CD8-positive, alpha-beta T cell (primary cell): ENCODE measurements at places on chromosomes 7 and 10.

DNA sequence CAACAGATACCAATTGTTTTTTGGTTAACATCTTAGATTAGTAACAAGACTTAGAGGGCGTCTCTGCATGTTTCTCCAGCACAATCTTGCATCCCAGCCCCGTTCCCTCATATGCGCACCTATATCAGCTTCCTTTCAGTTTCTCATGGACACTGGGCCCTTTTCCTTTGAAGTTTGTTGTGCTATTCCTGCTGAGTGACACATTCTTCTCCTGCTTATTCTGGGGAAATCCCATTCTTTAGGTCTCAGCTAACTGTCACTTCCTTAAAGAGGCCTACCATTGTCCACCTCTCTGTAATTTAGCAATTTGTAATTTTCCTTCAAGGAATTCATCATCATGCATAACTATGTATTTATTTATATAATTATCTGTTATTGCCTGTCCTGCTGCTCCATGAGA lies 110.3 kb upstream of the STEAP1B start:
- no peak for DNase-seq

DNA sequence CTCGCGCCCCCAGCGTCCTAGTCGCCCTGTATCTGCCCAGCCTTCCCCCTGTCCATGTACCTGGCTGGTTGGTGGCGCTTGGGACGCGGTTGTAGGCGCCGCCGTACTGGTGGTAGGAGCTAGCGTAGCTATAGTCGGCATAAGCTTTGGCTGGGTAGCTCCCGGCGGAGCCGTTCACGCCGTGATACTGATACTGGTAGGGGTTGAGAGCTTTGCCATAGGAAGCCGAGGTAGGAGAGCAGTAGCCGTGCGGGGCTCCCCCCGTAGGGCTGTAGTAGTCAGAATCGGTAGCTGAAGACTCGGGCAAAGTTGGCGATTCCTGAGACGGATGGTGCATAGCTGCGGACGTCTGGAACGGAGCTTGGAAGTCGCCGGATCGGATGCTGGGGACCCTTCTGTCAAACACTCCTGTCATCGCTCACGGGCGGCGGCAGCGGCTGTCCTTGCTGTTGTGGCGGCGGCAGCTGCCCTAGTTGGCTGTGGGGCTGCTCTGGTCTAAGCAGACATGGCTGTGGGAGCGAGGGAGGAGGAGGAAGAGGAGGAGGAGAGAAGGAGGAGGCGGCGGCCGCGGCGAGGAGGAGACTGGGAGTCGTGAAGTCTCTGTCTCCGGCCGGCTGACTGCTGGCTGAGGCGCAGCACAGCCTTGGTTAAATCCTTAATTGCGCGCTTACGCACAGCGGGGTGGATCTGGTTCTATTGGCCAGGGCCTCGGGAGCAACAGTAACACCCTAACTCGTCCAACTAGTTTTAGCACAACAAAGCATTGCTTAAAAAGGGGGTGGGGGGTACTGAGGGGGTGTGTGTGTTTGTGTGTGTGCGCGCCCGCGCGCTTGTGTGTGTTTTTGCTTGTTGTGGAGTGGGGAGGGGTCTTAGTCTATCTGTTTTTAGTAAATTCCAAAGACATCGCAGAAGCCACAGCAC lies at the start of gene DLX5:
Gene DLX5, minus strand, starts transcription at position 623 of the 921 bp plus-strand sequence. Its CDS starts 208 bp downstream, at position 415.
- DNase-seq: no peak

DNA sequence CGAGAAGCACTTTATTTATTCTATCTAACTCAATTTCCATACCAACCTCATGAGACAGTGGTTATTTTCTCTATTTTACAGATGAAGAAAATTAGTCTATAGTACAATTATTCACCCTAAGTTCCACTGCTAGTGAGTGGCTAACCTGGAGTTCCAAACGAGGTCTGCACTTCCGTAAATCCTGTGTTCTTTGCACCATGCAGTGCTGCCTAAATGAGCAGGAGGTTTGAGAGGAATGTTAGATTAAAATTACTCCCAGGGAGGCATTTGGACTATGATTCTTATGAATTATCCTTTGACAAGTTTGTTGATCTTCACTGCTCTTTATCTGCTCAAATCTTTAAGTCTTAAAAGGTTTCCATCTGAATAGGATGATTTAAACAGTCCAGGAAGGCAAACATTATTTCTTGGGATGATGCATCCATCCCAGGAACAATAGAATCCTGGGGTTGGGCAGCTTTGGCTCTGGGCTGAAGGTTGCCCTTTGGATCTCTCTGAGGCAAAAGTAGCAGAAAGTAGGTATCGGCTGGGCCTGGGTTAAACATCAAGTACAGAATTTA lies 400.8 kb downstream of the REEP3 start:
- DNase-seq: no peak

GRCh38 chr10:2777666-2778355 lies 289.5 kb upstream of the PFKP start:
- no peak for DNase-seq

GRCh38 chr7:139647814-139648390 lies 124.4 kb downstream of the CLEC2L start:
- no peak for DNase-seq

DNA sequence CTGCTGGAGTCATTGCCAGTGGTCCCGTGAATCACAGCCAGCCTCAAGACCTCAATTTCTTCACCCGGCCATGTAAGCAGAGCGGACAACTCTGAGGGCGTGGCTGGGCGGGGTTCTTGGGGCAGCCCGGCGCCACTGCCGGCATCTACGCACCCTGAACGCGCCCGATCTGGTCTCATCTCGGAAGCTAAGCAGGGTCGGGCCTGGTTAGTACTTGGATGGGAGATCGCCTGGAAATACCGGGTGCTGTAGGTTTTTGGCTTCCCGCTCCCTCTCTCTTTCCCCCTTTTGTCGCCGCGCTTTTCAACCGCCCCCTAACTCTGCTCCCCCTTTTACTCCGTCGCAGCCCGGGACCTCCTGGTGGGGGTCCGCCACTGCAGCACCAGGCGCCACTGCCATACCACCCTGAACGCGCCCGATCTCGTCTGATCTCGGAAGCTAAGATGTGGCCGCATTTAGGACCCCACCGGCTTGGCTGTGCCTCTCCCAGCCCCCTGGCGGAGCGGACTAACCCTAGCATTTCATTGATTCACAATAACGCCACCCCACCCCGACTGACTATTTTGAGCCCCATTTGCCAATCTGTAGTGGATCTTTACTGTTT lies 25.3 kb downstream of the GARIN1A start:
- peak; percentile 48 for DNase-seq

DNA sequence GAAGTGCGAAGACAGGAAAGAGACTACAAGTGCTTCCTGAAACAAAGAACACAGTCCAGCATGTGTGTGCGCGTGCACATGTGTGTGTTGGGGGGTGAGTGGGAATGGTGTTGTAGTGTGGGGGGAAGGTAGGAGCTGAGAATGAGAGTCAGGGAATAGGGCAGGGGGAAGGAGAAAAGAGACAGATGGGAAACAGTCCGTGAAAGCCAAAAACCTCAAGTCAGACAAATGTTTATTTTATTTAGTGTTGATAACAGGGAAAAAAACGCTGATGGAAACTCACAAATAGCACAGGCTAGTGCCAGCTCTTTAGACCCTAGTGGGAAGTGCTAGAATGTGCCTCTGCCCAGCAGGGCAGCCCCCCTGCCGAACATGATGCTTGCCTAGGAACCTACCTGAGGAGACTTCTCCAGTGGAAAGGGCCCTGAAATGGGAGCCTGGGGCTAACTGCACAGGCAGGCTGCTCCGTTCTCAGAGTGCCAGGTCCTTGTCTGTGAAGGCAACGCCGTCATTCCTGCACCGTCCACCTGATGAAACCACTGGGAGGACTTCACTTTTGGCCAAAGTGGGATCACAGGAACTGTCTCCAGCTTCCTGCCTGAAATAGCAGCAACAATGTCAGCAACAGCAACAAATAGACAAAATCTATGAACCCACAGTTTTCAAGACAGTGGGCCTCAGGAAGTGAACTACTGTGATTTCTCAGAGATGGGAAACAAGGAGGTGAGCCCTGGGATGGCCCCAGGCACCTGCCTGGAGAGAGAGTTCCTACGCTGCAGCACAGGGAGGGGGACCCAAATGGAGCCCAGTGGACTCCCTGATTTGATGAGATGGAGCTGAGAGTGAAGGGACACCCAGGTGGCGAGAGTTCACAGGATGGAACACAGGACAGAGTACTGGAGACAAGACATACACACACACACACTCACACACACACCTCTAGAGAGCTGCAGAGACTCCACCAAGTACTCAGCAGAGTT lies 379.7 kb downstream of the RPS24 start:
- DNase-seq: no peak

- DNase-seq: no peak
Measured at GRCh38 chr10:48533951-48534720, 70.7 kb downstream of the ARHGAP22 start.

DNA sequence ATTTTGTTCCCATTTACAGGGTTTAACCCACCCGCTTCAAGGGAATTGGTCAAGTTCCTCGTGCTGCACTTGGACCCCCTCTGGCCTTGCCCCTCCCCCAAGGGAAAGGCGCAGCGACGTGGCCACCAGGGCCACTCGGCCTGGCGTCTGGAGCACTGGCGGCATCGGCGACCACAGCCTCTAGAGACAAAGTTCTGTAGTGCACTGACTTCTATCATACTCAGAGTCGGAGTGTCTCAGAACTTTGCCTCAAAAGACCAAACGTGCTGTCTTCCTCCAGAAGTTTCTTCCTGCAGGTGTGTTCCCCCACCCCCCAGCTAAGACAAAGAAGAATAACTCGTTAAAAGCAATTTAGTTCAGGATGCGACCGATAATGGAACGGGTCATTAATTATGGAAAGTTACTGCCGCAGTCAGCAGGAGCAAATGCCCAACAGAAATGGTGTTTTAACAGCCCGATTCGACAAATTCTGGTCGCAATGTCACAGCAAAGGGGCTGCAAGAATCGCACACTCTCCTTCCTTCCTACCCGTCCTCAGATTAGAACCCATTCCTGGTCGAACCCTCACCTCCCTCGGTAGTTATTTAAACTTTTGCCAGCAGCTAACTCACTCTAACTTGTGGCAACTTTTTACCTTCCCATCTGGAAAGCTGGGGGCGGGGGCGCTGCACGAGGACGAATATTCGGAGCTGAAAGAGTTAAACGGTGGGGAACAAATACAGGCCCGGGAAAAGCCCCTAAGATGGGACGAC lies 202.1 kb upstream of the NFE2L3 start:
- DNase-seq: no peak

DNA sequence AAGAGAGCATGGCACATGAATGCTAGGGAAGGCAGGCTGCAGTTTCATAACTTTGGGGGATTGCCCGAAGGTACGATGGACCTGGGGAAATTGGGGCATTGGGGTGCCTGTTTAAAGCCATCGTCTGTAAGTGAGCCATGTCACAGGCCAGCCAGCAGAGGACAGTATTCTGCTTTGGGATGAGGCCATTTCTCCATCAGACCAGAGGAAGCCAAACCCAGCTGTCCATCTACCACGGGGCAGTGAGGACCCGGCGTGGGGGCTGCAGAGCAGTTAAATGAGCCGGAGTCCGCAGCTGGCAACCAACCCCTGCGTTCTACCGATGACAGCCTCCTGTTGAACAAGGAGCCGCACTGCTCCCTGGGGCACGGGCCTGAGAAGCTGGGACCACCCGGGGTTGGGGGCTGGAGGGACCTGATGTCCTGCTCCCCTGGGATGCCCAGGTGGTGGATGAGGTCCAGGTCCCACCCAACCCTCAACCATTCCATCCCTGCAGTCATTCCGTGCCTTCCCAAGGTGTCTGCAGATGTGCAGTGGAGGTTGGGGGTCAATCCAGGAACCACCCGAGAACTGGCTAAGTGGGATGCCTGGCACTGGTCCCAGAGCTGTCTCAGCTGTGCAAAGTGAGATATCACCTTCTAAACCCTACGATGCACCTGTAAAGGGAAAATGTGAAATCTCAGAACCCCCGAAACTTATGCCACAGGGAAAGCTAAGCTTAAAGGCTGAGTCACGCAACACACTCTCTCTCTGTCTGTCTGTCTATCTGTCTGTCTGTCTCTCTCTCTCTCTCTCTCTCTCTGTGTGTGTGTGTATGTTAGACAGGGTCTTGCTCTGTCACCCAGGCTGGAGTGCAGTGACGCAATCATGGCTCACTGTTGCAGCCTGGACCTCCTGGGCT lies 12.1 kb upstream of the RHBDD2 start:
- peak; percentile 73 for DNase-seq

GRCh38 chr7:14275356-14275755 lies 285.9 kb upstream of the ETV1 start:
- DNase-seq: no peak

- no peak for DNase-seq
Measured at GRCh38 chr10:65346466-65346865, 1579.4 kb upstream of the LRRTM3 start.

DNA sequence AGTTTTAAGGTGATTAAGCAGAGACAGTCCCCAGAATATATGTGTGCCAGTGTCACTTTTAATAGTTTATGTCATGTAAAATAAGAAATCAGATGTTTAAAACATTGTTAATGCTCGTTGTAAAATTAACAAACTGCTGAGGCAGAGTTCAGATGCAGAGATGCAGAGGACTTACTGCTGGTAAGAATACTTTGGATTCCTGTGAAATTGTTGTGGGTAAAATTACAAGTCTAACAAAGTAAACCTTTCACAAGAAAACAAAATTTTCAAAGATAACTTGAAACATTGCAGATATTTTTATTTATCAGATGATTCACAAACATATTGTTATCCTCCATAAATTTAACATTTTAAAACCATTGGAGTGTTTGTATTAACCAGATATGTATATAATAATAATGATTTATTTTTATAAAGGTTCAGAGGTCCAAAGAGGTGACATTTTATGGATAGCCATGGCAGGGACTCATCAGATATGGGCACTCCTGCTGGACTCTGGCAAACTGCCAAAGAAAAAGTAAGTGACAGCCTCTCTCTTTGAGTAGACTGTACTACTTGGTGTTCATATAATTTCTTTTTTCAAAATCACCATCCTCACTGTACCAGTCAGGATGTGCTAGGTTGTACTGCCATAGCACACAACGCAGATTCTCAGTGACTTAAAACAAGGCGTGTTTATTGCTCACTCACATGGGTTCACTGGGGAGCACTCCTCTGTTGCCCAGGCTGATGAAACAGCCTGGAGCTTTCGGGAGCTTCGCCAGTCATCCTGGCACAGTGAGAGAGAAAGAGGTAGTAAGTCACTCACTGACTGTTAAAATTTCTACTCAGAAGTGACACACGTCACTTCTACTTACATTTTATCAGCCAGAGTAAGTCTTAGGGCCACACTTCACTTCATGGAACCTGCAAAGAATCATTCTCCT lies 43.5 kb downstream of the NHLRC2 start:
- no peak for DNase-seq

GRCh38 chr10:69419744-69420126 lies 3.0 kb upstream of the TACR2 start:
- no peak for DNase-seq

GRCh38 chr10:131901181-131901829 lies 497 bp downstream of the PPP2R2D start:
- no peak for DNase-seq
